ENCODE measurements at places on chromosomes 3 and 15.

- DNase-seq, result no peak
These were observed 30.3 kb downstream of the SEC61A1 start for GRCh38 chr3:128082546-128082945.

DNA sequence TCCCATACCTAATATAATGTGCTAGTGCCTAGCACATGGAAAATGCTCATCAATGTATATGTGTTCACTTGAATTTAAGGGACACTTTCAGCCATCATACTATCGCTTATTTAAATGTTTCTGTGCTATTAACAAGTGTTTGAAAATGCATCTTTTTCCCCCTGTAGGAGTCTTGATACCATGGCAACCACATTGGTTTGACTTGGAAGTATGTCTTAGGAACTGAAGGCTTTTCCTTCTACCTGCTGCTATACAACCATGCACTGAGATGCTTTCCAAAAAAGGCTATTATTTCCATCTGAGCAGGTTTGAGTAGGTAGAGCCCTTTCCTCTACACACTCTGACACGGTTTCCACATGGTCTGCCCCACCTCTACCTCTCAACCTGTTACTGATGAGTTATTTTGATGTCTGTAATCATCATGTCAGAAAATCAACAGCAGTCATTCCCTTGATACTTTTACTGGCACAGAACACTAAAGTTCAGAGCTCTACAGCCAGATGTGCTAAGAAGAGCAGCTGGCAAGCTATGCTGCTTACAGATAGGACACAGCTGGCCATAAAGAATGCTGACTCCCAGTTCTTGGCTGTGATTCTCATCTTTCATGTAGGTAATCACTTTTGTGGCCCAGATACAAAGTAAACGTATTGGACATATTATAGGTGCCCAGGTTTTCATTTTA lies 59.3 kb downstream of the RYR3 start:
- DNase-seq, result no peak

- no peak for DNase-seq
These were observed 147.0 kb upstream of the THRB start for GRCh38 chr3:24641628-24642027.

DNA sequence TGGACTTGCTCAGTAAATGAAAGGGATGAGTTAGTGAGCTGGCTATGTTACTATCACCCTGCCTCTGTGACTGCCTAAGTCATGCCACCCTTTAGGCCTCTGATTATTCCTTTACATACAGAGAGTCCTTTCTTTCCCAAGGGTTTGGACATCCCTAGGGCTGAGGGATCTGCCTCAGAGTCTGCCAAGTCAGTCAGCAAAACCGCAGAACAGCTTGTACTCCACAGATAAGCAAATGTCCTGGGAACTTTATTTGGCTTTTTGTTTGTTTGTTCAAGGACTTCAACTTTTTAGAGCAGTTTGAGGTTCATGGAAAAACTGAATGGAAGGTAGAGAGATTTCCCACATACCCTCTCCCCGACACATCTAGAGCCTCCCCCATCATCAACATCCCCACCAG lies 82.6 kb upstream of the TRIM42 start:
- no peak for DNase-seq

DNA sequence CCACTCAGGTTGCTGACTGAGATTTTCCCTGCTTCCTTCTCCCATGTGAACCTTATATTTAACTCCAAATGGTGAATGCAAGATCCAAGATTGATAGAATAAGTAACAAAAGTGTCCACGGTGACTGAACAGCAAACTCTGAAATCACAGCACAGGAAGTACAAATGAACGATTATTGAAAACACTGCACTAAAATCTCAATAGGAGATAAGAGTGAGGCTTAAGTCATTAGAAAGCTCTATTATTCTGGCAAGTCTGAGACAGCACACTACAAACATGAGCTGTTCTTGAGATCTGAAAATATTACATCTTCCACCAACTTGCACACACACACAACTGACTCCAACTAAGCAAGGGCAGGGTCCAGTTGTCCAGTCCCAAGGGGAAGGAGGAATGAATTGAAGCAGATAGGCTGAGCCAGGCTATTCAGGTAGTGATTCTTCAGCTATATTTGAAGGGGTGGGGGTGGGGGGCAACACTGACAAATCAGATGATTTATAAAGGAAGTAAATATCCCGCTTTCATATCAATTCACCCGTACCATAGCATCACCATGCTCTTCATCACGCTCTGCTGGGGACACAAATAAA lies 2.9 kb downstream of the ZNF385D start:
- DNase-seq, result no peak

GRCh38 chr15:32878342-32878741 lies 160.5 kb downstream of the GREM1 start:
- no peak for DNase-seq

DNA sequence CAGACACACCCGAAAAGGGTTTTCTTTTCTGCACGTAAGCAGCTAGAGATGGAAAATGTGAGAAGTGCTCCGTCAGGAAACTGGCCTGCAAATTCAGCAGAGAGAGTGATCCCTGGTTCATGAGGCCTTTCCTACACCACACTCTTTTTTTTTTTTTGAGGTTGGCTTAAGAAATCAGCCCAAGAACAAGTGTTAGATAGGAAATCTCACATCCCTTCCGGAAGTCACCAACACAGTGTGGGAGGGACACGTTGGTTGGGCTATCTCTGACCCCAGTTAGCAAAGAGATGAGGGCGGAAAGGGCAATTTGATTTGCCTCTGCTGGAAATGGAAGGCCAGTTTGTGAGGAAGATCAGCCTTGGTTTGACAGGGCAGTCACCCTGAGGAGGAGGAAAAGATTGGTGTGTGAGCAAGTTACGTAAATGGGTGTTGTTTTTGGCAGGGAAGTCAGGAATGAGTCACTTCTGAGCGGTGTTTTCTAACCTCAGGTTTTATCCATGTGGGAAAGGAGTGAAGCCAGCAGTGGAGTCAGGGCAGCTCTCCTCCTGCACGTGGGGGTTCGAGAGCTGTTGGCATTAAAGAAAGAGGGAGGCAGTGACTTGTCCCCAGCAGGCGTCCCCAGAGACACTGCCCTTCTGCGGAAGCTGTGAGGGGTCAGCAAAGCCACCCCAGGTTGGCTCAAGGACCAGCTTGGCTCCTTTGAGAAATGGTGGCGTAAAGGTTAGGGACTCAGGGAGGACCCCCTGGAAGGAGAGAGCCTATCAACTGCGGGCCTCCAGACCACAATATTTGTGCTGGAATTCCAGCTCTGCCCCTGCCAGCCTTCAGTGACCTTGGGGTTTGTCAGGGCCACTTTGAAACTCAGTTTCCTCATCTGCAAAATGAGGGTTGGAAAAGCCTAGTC lies 237.6 kb upstream of the BHLHE40 start:
- peak; percentile 91 for DNase-seq

DNA sequence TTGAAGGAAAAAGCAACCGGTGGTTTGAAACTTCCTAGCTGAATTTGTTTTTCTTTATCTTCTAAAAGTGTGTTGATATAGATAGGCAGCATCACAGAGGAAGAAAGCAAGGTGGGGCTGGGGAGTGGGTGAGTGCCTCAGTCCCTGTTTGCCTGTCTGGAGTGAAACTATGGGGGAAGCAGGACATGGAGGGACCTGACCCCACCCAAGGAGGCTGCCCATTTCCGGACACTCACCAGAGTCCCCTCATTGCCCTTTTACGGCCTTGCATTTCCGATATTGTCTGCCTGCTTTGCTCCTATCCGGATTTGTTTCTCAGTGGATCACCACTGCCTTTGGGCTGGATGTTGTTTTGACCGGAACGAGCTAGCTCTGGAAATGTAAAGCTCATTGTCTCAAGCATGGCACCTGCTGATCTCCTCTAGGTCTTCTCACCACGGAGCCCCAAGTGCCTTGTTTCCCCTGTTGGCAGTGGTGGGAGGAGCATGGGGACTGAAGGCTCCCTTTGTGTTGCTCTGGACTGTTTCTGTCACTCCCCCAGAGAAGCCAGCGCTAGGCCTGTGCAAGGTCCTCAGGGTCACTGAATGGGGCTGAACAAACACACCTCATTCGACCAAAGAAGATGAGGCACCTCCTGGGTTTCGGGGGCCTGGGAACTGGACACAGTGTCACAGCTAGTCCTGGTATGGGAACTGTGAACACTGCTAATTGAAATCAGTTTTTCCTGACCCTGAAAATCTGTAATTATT lies 7.0 kb downstream of the CLDN11 start:
- no peak for DNase-seq

Data from ELR (cell line).